ENCODE measurements at places on chromosomes 3 and 15.
A peak's percentile ranks its signal among the peaks of the same experiment; 100 is the strongest.

DNA sequence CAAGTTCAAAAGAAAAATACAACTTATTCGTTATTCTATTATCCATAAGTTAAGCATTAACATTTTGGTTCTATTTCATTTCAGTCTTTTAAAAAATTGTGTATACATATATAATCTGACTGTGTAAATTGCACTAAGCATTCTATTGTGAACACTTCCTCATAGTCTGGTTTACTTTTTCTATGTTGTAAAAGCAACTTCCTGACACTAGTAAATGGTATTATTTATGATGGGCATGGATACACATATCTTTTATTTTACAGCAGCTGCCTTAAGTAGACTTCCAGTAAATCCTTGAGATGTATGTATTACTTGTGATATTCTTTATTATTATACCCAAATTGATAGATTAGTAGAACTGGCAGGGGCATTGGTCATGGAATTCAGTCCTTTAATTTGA lies 58.2 kb downstream of the FNDC3B start:
- DNase-seq, result peak; percentile 12

DNA sequence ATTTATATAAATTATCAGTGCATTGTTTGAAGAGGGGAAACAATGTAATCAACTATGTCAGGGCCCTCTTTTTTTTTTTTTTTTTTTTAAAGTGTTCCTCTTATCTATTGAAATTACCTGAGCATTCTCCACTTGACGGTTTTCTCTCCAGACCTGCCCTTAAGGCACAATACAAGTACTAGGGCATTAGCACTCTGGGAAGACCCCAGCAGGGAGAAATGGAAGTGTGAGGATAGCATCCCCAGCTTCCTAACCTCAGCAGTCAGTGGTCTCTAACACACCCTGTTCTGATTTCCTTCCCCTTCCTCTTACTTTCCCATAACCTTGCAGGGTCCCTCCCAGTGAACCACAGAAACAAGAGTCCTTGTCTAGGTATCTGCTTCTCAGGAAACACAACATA lies 458.3 kb upstream of the ARL6 start:
- no peak for DNase-seq

DNA sequence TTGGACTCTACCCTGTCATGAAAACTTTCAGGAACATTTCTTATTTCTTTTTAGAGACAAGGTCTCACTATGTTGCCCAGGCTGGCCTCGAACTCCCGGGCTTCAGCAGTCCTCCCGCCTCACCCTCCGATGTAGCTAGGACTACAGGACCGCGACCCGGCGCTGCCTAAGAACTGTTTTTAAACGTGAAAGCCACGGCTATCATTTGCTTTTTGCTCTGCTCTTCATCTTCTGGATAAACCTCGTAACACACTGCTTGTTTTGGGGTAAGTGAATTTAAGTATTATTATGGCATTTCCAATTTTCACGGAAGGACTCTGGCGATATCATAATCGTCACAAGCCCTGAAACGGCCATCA lies 14.3 kb upstream of the CCNL1 start:
- no peak for DNase-seq

GRCh38 chr3:170003881-170004356 lies 33.9 kb upstream of the GPR160 start:
- DNase-seq, result no peak

DNA sequence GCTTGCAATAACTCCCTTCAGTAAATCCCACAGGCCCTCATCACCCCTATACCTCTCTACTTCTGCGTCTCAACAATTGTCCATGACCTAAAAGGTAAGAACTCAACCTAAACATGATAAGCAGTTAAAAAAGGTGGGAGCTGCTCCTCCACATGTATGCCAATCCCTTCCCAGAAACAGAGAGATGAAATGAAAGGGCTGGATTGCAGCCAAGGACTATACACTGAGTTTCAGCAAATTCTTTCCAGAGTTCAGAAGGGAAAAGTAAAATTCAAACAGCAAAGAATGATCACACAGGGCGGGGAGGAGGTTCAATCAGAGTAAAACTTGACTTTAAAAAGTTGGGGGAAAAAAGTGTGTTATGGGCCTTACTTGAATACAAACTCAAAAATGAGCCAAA lies 27.5 kb downstream of the PLOD2 start:
- DNase-seq, result no peak

DNA sequence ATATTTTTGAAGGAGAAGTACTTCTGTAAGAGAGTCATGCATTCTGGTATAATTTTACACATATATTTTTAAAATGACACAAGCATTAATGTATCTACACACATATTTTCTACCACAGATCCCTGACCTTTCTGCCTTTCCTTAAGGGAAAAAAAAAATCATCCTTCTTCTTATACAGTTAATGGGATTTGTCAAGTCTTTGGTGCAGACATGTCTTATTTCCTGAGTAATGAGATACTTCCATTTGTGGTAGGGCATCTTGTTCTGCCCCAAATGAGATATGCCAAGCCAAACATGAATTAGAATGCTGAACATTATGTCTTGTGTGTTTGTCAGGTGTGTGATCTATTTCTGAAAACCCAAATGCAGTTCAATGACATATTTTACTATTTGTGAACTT lies 329.9 kb downstream of the RBMS3 start:
- no peak for DNase-seq

- DNase-seq, result no peak
Measured at GRCh38 chr3:45253316-45253715, 27.2 kb upstream of the TMEM158 start.

GRCh38 chr3:158167737-158168557 lies 58.1 kb downstream of the RSRC1 start:
- peak; percentile 74 for DNase-seq

All from HT-29 (cell line).